ENCODE measurements at places on chromosomes 13 and 19. TPM values are rescaled to one million over a fixed set of nuclear protein-coding genes. Genes with fewer than 3 reads are reported as not detected.

The B3GNT8 gene
- polyA plus RNA-seq = 5.9 TPM

The CCNE1 gene
- polyA plus RNA-seq = 10.0 TPM

- no peak for DNase-seq
These were observed 27.7 kb downstream of the THSD1 start for GRCh38 chr13:52378312-52378711.

DNA sequence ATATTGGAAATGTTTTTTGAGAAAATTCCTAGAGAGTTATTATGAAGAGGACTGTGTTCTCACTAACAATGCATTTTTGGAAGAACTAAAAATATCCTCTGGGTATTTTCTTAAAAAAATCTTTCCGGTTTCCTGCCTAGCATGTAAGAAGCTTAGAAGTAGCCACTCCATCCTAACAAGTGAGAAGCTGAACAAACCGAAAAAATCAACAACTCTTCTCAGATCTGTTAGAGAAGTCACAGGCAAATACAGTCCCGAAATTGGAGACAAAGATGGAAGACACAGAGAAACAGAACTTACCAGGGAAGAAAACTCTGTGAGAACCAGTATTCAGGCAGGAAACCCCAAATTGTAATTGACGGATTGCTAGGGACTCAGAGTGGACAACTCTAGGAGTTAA lies 173.0 kb downstream of the KLF12 start:
- no peak for DNase-seq

GRCh38 chr13:52112591-52112990 lies 16.3 kb downstream of the NEK5 start:
- DNase-seq = no peak

The PEAK3 gene
- polyA plus RNA-seq = 0.06 TPM

GRCh38 chr13:97386801-97387484 lies 47.0 kb upstream of the RAP2A start:
- DNase-seq = no peak

DNA sequence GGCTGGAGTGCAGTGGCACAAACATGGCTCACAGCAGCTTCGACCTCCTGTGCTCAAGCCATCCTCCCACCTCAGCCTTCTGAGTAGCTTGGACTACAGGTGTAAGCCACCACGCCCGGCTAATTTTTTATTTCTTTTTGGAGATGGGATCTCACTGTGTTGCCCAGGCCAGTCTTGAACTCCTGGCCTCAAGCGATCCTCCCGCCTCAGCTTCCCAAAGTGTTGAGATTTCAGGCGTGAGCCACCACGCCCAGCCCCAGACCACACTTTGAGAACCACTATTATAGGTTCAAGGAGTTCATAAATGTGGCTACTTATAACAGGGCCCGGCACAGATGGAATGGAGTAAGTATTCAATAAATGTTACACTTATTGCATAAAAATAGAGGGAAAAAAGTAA lies 3.3 kb upstream of the SCN1B start:
- no peak for DNase-seq

GRCh38 chr19:9823816-9824215 lies 3.9 kb upstream of the UBL5 start:
- no peak for DNase-seq

The SLC25A41 gene
- polyA plus RNA-seq = 0.56 TPM

- DNase-seq = no peak
These were observed 5.0 kb upstream of the MICU2 start for GRCh38 chr13:21608961-21609360.

The OCEL1 gene
- 18.6 TPM for polyA plus RNA-seq

The ZC3H4 gene
- polyA plus RNA-seq = 35.2 TPM

DNA sequence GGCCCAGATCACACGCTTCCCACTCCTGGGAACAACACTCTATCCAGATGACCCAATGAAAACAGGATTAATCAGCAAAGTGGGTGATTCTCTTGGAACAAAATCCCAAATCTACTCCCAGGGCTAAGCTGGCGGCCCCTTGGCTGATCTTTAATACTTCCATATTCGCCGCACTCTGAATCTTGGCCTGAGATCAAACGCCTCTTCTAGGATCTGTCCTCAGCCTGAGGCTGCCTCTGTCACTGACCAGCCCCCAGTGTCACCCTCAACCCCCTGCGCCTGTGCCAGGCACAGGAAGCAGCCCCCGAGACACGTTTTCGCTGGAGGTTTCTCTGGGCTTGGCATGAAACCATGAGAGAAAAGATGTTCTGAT lies 2.4 kb upstream of the CTXN1 start:
- DNase-seq = no peak

DNA sequence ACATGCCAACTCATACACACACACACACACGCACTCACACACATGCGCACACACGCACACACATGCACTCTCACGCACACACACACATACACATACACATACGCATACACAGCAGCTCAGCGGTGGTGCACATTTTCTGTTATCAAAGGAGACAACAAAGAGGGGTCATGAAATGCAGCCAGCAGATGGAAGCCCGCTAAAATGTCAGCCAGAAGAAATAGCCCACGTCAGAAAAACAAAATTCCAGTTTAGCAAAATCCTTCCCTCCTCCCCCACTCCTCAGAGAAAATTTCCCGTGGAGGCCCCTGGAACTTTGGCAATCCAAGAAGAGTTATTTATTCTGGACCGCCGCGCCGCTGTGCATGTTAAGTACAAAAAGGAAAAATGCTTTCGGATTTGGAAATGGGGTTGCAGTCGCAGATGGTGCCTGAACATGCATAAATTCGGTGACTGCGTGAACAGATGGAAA lies 114.6 kb upstream of the VSTM2B start:
- no peak for DNase-seq

GRCh38 chr19:2327773-2328400 lies 499 bp downstream of the LSM7 start:
- DNase-seq = no peak

The CGB2 gene
- polyA plus RNA-seq = not detected

The PLPPR2 gene
- polyA plus RNA-seq = 21.2 TPM

The ZNF534 gene
- 0.41 TPM for polyA plus RNA-seq
